ENCODE measurements at places on chromosomes 4 and X. TPM values are rescaled to one million over a fixed set of nuclear protein-coding genes. Genes with fewer than 3 reads are reported as not detected.

MAGEE2 gene
- 0.35 TPM for polyA plus RNA-seq

- DNase-seq: no peak
Observed at GRCh38 chrX:68931345-68931744, 102.5 kb downstream of the EFNB1 start.

AMBN gene
- polyA plus RNA-seq: not detected

FMR1NB gene
- polyA plus RNA-seq: not detected

DNA sequence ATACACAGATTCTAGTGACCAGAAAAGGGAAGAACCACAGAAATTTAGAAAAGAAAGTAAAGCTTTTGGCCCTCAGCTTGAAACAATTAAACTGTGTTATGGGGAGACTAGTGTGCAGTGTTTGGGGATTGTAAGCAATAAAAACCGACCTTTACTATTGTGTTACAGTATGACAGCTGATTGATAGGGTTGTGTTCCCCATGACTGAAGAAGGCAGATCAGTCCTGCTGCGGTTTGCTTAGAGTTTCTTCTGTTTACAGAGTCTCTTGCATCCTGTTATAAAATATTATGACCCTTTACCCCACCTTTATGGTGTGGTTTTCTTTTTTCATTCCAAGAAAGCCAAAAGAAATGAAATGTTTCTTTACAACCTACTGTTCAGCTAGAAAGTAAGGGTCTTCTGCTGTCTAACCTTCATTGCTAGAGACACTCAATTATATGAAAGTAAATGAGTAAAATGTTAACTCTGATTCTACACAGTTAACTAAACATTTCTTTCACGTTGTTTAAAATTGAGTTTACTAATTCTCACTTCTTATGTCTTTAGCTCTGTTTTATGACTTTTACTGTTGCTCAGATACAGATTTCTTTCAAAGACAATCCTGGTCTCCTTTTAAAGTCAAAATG lies 18.1 kb downstream of the CHIC1 start:
- DNase-seq: no peak

Data from hindlimb muscle (tissue), 1 donor.